COLO829 (cell line): ENCODE measurements at places on chromosomes 4 and X.

GRCh38 chr4:81592701-81593100, 121.0 kb upstream of the RASGEF1B start:
- DNase-seq: no peak

DNA sequence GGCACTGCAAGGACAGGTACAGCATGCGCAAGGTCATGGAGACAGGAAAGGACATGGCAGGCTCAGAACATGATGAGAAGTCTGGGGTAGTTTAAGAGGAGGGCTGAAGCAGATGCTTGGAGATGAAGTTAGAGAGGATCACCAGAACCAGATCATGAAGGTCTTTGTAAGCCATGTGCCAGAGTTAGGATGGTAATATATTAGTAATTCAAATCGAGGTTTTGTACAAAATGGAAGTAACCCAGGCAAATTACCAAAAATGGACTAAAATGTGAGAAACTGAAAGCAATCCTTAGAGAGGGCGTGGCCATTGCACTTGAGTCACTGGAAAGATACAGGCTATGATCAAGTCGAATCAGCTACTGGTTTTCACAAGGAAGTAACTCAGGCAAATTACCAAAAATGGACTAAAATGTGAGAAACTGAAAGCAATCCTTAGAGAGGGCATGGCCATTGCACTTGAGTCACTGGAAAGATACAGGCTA, 13.5 kb downstream of the RXFP1 start:
- no peak for DNase-seq

DNA sequence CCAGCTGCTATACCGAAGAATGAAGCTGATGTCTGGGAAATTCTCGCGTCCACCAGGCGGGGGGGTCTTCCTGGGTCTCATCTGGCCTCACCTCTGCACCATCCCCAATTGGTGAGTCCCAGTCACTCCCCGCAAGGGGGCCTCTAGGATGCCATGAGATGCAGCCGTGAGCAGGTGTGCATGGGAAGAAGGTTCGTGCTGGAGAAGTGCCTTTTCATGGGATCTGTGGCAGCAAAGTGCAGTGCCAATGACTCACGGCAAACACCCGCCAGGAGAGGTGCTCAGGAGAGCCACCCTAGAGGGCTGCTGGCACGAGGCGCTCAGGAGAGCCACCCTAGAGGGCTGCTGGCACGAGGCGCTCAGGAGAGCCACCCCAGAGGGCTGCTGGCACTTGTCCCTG, 55.1 kb downstream of the CPZ start:
- no peak for DNase-seq

- DNase-seq: no peak
These were observed 33.0 kb downstream of the NSG1 start for GRCh38 chr4:4419896-4420295.

GRCh38 chr4:159503236-159504008, 400.5 kb downstream of the RAPGEF2 start:
- DNase-seq: no peak

DNA sequence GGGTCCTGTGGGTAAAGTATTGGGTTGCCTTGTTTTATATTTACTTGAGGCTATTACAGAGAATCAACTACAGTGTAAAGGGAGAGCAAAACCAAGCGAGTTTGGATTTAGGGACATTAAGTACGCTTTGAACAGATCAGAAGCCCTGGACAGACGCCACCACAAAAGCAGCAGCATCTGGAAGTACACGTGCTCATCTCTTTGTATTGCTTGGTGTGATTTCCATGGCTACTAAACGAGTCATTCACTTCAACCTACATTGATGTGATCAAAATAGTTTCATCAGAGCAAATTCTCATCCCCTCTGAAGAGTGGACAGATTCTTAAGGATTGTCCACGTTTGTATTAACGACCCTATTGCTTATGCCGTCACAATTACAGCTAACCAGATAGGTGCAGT, 85.1 kb downstream of the SORBS2 start:
- no peak for DNase-seq

GRCh38 chr4:145493166-145493565, 11.5 kb downstream of the SMAD1 start:
- DNase-seq: no peak

DNA sequence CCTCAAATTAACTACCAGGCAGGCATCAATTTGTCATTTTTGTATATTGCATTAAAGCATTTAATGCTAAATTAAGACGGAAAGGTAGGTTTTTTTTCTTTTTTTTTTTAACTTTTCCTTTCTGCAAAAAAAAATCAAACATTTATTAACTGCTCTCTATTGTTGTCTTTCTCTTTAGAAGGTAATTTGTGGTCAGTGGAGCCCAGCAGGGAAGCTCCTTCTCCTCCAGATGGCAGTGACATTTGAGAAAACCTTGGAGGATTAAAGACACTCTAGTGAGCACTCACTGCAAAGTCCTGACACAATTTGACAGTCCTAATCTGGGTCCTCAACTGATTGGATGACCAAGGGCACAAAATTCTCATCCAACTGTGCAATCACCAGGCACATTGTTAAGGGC, 102.4 kb downstream of the SLIT2 start:
- DNase-seq: no peak

DNA sequence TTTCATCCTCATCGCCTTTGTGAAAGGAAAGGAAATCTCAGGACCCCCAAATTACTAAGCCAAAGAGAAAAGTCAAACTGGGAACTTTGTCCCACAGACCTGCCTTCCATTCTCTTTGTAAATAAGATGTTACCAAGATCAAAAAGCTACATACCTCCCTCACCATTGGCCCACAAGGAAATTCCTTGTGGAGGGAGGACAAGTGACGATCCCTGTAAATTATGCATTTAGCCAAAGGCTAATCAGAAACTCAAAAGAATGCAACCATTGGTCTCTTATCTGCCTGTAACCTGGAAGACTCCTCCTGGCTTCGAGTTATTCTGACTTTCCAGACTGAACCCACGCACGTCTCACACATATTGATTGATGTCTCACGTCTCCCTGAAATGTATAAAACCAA, 70.3 kb downstream of the SHOX start:
- DNase-seq: no peak

GRCh38 chr4:80608281-80608980, 272.9 kb downstream of the CFAP299 start:
- DNase-seq: no peak
